Endothelial cell (in vitro differentiated cells): ENCODE measurements at places on chromosomes 12 and 14.

- DNase-seq: no peak
- H3K4me3 ChIP-seq: no peak overlapping the region
- H3K36me3 ChIP-seq: no peaks in the 10 kb centered on the region
- no peaks in the 10 kb centered on the region for H3K27me3 ChIP-seq
Measured at GRCh38 chr12:74499192-74499591, 38.4 kb upstream of the ATXN7L3B start.

- no peaks in the 10 kb centered on the region for H3K27me3 ChIP-seq
- H3K4me1 ChIP-seq: no peaks in the 10 kb centered on the region
- peak; percentile 67 for DNase-seq
Measured at GRCh38 chr12:102769323-102769916, 147.6 kb downstream of the PAH start.

DNA sequence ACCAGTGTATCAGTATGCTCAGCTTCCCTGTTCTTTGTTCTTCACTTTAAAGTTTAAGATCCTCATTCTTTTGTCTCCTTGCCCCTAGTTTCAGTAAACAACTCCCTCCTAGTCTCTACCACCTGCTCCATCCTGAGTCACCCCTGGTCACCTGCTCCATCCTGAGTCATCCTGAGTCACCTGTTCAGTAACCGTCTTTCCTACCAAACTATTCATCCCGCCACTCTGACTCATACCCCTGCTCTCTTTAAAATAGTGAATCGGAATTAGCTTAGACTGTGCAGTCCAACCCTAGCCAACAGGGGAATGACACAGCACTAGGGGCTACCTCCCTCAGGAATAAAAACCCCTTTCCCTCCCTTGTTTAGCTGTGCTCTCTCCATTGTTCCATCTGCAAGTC is 888.1 kb upstream of the MDGA2 start:
- H3K27ac ChIP-seq: no peak overlapping the region
- H3K4me3 ChIP-seq: no peak overlapping the region
- H3K4me1 ChIP-seq: no peaks in the 10 kb centered on the region
- peaks cover 4% of the 10 kb centered on the region for H3K36me3 ChIP-seq

DNA sequence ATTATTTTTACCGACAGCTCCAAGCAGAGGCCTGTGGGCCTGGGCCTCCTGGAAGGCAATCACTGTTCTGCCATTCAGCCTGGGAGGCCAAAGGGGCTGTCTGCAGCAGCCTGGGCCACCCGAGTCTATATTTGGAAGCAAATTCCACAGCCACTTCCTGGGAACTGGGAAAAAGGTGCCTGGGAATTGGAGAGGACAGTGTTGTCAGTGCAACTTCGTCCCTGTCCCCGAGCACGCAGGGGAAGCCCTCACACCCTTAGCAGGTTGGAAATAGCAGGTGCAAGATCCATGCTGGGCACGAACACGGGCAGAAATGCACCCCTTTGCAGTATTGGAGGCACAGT is 9.6 kb upstream of the TBX5 start:
- no peak overlapping the region for H3K4me3 ChIP-seq
- no peaks in the 10 kb centered on the region for H3K36me3 ChIP-seq
- H3K27me3 ChIP-seq: peaks cover 37% of the 10 kb centered on the region
- no peak for DNase-seq
- H3K27ac ChIP-seq: no peak overlapping the region
- H3K4me1 ChIP-seq: peaks cover 28% of the 10 kb centered on the region

GRCh38 chr14:95025218-95025617 is 132.1 kb downstream of the DICER1 start:
- peaks cover 2% of the 10 kb centered on the region for H3K27me3 ChIP-seq
- H3K4me1 ChIP-seq: peaks cover 1% of the 10 kb centered on the region
- no peak overlapping the region for H3K4me3 ChIP-seq
- H3K27ac ChIP-seq: no peak overlapping the region
- DNase-seq: no peak
- no peaks in the 10 kb centered on the region for H3K36me3 ChIP-seq
